ENCODE measurements at places on chromosomes 3 and 15.

DNA sequence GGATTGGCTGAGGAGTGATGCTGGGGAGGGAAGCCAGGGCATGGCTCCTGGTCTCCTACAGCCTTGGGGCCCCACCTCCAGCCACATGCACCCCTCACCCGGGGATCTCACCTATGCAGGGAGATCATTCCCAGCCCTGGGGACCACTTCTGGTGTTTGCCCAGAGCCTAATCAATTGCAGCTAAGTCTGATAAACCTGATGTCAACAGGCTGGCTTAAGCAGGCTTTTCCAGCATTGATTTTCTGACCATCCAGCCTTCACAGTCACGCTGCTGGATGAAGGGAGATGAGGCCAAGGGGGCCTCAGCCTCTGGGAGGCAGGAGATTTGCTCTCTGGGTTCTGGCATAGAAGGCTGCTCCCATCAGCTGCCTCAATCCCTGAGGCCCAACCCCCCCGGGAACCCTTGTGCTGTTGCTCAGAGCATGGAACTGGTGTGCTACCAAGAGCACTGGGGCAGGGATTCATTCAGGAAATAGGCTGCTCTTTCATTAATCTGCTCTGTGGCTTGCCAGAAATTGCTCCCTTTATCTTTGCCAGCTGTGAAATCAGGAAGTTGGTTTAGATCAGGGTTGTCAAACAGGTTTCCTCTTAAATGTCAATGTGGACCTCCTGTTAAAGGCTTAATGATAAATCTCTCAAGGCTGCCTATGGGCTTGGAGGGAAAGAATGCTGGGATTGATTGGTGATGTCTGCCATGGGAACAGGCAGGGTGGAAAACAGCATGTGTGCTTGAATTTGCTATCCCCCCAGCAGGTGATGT is 19.0 kb downstream of the FAM3D start:
- no peak for DNase-seq

DNA sequence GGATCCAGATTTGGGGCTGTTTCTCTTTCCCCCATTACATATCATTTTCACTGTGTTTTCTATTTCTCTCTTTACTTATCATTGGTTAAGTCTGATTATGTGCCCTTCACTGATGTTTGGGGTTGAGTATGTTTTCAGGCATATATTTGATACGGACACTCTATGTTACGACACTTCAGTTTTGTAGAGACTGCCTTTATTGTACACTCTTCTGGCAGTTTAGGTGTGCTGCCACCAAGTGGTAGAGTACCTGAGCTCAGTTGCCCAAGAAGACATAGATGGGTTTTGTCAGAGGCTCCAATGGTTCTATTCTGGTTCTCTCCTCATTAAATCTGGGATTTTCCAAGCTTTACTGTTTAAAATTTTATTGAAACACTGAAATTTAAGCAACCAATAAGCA is 255.0 kb upstream of the ROPN1 start:
- DNase-seq, result no peak

GRCh38 chr3:171192176-171192854 is 165.8 kb upstream of the SLC2A2 start:
- no peak for DNase-seq

DNA sequence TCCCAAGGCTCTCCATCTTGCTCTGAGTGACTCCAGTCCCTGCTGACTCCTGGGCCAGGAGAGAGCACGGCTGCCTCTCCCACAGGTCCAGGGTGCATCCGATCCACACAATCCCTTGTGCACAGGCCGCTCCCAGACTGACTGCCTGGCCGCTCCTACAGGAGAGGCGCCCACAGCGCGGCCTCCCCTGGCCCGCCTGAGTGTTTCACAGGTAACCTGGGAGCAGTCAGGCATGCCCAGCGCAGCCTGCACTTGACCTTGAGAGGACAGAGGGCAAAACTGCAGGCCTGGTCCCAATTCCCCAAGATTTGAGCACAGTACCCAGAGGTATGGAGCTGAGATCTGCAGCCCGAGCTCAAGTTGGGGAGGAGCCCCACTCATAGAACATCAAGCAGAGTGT is 490.2 kb downstream of the CNTN6 start:
- no peak for DNase-seq

GRCh38 chr3:187193181-187193580 is 4.1 kb upstream of the RTP1 start:
- no peak for DNase-seq

GRCh38 chr15:70742928-70743327 is 20.4 kb downstream of the UACA start:
- DNase-seq, result no peak

GRCh38 chr15:79820820-79821219 is 76.0 kb downstream of the MTHFS start:
- peak; percentile 25 for DNase-seq

DNA sequence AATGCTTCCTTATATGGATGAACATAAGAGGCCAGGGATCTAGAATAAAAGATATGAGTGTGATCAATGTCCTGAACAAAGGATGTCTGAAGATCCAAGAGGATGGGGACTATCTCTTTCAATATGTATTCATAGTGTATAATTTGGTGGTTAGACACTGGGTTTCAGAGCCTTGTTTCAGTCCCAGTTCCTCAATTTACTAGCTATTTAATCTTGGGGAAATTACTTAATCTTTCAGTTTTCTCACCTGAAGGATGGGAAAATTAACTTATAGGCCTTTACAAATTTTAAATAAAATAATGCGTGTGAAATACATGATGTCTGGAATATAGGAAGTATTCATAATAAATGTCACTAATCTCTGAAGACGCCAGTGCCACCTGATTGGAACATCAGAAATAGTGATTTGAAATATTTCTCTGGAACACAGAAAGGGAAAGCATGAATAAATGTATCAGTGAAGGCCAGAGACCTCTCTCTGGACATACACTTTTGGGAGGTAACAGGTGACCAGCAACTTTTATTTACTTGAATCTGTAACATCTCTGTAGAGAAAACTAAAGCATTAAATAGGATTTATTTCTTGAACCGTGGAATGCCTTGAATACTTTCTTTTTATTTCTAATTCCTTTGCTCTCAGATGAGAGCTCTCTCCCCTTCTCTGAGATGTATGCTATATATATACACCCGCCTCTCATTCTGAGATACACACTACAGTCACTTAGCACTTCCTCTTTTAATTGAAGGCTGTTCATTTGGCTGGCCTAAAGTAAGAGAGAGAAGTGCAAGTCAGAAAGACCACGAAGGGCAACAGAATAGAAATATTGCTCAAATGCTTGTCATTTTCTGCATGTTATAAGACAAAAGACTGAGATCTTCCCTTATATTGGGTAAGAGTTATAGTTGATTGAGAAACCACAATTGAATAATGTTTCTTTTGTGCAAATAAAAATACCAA is 407.1 kb downstream of the LSAMP start:
- DNase-seq, result no peak

DNA sequence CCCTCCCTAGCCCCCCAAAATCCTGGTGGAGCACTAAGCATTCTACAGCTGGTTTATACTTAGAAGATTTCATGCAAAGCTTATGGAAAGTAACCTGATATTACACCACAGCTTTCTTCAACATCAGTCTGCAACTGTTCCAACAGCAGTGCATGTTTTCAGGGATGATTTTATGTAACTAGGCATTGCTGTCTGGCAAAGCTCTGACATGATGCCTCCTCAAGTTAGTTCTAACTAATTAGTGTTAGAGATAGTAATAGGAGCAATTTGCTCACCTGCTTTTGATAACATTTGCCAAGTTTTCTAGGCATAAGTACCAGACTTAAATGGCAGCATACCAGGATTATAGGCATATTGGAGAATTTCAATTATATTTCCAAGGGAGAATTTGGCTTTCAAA is 330.3 kb upstream of the SGO1 start:
- no peak for DNase-seq

DNA sequence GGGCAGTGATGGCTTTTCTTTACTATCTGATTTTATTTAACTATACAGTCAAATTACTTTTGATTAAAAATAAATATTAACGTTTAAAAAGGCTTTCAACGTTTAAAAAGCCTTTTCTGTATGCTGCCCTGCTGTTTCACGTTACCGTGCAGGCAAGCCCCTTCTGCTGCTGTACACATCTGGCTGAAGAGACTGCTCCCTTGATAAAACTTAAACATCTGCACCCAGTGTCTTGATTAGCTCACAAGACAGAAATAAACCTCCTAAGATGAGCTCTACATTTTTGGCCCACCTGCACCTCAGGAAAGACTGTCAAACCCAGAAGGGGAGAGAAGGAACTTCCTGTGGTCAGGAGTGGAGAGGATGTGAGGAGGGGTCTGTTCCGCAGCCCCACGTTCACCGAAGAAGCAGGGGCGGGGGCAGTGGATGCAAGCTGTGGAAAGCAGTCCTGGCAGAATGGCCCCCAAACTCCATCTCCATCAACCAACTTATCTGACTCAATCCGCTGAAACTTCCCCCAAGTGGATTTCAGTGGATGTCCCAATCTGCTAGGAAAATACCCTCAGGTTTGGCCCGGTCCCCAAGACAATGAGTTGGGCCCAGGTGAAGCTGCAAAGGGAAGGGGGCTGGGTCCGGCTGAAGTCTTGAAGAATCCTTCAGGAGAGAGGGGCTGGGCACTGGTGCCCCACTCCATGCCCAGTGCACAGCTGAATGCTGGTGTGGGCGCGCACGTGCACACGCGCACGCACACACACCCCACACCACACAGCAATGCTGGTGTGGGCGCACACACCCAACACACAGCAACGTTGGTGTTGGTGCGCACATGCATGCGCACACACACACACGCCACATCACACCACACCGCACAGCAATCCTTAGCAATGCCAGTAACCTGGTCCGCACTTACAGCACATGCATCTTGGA is 88.6 kb downstream of the LRIG1 start:
- no peak for DNase-seq

GRCh38 chr15:59550530-59550929 is 61.1 kb upstream of the GCNT3 start:
- no peak for DNase-seq

DNA sequence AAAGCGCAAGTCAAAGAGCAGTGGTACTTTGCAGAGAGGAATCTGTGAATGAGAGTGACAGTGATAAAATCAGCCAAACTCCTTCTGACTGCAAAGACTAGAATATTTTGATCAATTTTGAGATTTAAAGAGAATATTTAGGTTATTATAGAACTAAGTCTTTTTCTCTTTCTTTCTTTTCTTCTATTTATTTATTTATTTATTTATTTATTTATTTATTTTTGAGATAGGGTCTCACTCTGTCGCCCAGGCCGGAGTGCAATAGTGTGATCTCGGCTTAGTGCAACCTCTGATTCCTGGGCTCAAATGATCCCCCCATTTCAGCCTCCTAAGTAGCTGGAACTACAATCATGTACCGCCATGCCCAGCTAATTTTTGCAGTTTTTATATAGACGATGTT is 603.7 kb upstream of the NAALADL2 start:
- no peak for DNase-seq

DNA sequence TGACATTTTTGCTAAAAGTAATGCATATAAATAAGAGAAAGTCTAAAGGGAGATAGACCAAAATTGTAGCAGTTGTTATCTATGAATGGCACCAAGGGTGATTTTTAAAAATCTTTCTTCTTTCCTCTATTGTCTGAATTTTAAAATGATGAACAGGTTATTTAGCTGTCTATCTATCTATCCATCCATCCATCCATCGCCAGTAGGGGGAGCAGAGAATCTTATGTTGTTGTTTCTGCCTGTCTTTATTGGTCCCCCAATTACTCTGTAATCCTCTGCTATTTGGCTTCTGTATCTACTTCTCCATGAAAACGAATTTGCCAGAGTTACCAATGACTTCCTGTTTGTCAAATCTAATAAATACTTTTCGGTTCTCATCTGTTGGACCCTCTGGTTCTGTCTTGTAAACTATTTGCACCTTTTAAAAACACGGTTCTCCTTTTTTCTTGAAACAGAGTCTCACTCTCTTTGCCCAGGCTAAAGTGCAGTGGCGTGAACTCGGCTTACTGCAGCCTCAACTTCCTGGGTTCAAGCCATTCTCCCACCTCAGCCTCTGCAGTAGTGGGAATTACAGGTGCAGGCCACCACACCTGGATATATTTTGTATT is 86.0 kb downstream of the ECT2 start:
- peak; percentile 39 for DNase-seq

DNA sequence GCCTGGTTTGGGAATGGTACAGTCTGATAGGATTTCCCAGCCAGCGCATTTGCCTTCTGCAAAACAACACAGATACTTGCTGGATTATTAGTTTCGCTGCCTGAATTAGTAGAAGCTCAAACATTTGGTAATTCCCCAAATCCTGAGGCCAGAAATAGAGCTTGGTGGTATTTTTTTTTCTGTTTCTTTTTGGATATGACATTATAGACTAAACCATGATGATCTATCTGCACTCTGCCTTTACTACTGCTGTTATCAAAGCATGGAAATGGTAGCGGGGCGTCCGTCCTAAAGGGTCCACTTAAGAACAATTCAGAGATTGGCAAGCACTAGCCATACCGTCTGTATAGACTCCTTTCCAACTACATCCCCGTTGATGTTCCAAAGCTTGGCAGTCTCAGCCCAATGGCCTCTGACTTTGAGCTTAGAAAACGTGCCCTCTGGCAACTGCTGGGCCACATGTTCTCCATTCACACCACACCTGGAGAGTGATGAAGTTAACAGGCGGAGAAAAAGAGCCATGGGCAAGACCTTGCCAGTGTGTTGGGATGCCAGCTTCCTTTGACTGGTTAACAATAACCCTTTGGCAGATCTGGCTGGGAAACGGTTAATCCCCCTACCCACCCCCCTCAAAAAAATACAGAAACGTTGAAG is 241.0 kb upstream of the NR2F2 start:
- no peak for DNase-seq

- DNase-seq, result no peak
Measured at GRCh38 chr3:152315623-152316022, 46.9 kb downstream of the MBNL1 start.

DNA sequence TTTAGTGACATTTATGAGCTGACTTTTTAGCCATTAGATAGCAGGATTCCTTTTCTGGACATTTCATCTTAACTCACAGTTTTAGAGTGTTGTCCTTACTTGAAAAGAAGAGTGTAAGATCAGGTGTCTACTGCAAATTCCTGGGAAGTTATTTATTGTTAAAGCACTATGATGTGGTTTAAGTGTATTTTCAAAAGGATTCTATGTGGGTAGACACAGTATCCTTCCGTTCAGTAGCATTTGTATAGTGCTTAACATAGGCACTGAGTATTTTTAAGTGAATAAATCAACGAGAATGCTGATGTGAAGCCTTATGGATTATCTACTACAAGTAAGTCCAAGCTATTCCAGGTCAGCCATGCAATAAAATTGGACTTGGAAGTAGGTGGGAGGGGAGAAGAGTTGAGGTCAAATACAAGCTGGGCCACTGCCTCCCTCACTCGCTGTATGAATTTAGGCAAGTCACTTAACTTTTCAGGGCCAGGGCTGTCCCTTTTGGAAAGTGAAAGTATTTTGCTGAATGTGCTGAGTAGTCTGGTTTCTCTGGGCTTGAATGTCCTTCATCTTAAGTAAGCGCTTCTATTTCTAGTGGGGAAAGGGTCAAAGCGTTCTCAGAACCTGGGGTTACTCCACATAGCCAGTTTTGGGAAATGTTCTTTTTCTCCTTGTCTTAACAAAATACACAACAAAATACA is 48.6 kb downstream of the GAP43 start:
- no peak for DNase-seq

DNA sequence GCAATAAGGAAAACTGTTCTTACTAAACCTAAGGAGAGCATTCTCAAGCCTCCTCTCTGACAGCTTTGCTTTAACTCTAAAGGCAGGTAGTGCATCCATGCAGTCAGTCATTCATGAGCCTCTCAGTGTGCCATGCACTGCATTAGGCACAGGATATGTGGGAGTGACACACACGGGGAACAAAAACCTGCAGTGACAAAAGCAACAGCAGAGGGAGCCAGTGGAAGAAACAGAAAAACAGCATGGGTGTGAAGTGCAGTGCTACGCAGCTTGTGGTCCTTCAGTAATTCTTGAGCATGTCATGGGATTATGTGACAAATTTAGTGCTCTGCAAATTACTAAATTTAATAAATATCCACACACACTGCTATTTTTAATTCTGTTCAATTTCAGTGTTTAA is 230.7 kb downstream of the BBX start:
- peak; percentile 14 for DNase-seq
